ENCODE measurements at places on chromosomes 5 and 9. TPM values are rescaled to one million over a fixed set of nuclear protein-coding genes. Genes with fewer than 3 reads are reported as not detected.

- DNase-seq = no peak
Observed at GRCh38 chr9:105118636-105119035, 125.8 kb upstream of the SLC44A1 start.

- DNase-seq = no peak
Observed at GRCh38 chr5:56817263-56818014, 2.1 kb downstream of the MAP3K1 start.

DNA sequence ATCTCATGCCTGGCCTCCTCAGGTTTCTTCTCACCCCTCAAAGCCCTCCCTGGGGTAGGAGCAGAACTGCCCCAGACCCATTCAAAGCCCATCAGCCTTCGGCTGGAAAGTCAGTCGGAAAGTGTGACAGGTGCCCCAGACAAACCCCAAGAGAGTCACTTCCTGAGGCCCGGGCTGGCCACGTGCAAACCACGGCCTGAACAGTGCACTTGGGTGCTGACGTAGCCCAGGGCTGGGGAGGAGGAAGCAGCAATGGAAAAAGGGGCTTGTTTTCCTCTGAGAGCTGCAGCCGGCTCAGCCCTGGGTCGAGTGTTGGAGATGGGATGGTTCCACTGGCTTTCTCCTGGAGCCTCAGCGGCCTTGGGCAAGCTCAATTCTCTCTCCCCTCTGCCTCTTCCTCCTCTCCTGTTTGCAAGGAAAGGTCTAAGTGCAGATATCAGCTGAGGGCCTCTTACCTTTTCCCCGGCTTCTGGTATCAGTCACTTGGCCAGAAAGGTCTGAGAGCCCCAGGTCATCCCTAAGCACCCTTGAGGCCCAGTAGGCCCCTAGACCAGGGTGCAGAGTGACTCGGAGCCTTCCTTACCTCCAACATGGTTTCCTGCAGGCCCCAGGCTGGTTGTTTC, 5.9 kb upstream of the EGR1 start:
- DNase-seq = no peak

DNA sequence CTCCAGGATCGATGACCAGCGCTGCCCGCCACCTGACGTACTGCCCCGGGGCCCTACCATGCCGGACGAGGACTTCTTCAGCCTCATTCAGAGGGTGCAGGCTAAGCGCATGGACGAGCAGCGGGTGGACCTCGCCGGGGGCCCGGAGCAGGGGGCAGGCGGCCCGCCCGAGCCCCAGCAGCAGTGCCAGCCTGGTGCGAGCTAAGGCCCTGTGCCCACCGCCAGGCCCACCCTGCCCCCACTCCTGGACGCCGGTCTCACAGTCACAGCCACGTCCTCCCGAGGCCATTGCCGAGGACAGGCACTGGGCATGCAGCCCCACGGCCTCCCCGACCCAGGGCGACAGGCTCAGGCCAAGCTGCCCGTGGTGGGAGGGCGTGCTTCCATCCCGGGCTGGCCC, 5.5 kb downstream of the DNLZ start:
- no peak for DNase-seq

DNA sequence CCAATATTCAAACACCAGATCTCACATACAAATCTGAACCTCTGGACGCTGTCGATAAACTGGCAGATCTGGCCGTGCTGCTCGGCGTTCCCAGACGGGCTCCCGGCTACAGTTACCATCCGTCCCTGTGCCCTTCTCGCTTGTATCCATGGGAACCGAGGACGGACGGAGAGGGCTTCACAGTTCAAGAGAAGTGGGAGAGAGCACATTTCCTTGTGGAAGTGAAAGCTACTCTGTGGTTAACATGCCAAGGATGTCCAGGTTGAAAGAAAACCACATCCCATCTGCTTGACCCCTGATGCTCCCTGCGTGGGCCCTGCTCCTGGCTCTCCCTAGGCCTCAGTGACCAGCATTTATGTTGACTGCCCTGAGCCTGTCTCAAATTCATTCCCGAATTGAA, 6.3 kb upstream of the DBN1 start:
- DNase-seq = no peak

- DNase-seq = peak; percentile 76
Observed at GRCh38 chr5:95822542-95823181, at the start of gene GLRX. GLRX (minus strand) TSS chr5:95822726; CDS start chr5:95822662, 64 bp downstream.

DNA sequence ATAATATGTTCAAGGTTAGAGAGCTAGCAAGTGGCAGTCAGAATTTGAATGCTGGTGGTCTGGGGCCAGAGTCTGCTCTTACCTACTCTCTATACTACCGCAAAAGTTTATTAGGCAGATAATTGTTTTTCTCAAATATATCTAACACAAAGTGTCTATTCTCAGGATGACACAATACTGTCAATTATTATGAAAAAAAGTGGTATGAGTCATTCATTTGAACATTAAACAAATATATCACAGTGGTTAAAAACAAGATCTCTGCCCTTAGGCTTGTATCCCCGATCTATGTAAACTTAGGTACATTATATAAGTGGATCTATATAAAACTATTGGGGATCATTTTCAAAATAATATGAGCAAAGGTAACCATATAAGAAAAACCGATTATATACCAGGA, 354.9 kb downstream of the CETN3 start:
- no peak for DNase-seq

- no peak for DNase-seq
Observed at GRCh38 chr9:110900456-110900855, 137.8 kb downstream of the LPAR1 start.

- DNase-seq = no peak
Observed at GRCh38 chr5:4011943-4012342, 416.3 kb downstream of the IRX1 start.

GRCh38 chr9:123867034-123867433, 62.9 kb downstream of the DENND1A start:
- DNase-seq = no peak

DNA sequence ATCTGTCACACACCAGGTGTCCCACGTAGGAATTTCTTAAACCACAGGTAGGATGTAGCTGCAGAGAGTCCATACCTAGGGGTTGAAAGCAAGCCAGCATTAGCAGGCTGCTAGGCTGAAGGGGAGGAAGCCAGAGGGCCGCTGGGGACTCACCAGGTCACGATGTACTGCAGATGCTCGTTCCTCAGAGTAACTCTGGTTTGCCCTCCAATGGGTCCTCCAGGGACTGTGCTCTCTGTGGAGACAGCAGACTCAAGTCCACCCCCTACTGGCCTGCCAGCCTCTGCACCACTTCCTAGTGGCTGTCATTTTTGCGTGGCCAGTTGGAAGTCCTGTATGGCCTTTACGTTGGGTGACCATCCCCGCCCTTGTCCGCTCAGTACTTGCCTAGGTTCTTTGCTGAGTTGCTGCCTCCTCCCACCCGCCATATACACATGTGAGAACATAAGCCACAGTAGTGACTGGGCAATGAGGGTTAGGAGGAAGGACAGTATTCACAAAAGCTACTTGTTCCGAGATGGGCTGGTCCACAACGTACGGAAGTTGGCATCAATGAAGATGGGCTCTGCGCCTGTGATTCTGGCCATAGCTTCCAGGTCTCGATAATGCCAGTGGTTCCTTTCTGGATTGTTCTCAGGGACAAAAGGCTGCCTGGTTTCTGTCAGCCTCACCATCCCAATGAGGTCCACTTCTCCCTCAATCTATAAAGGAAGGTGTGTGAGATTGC, 4.1 kb downstream of the RPL7A start:
- DNase-seq = no peak

GRCh38 chr9:98057138-98057799, 737 bp downstream of the NANS start:
- peak; percentile 27 for DNase-seq

- no peak for DNase-seq
Observed at GRCh38 chr5:119158144-119158543, 87.3 kb downstream of the DMXL1 start.

GRCh38 chr9:131743501-131743900, 3.6 kb upstream of the RAPGEF1 start:
- DNase-seq = no peak

- DNase-seq = no peak
Observed at GRCh38 chr5:95241-95980, 3.4 kb downstream of the PLEKHG4B start.

DNA sequence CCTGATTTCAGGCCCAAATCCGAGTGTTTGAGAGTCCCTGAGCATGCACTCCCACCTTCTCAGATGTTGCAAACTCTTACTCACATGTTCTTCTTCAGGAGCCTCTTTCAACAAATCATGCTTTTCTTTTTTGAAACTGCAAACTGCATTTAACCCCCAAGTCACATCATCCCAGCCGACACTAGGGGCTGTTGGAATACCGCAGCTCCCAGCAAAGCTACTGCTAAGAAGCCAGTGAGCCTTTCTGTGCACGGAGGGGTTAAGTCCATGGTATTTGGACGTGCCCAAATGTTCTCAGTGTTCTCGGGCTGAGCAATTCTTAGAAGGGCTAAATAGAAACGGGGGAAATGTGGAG, 282.9 kb downstream of the NFIB start:
- DNase-seq = no peak

DNA sequence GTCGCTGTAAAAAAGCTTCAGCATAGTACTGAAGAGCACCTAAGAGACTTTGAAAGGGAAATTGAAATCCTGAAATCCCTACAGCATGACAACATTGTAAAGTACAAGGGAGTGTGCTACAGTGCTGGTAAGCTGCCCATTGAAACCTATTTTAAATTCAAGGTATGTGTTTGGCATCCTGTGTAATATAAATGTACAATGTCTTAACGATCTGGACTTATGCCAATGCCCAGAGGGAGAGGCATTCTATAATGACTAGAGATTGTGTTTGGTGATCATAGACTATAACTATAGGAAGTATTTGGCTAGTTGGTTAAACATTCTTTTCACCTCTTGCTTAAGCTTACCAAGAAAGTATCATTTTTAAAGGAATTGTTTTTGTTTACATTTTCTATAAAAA, 95.7 kb downstream of the INSL6 start:
- DNase-seq = no peak

DNA sequence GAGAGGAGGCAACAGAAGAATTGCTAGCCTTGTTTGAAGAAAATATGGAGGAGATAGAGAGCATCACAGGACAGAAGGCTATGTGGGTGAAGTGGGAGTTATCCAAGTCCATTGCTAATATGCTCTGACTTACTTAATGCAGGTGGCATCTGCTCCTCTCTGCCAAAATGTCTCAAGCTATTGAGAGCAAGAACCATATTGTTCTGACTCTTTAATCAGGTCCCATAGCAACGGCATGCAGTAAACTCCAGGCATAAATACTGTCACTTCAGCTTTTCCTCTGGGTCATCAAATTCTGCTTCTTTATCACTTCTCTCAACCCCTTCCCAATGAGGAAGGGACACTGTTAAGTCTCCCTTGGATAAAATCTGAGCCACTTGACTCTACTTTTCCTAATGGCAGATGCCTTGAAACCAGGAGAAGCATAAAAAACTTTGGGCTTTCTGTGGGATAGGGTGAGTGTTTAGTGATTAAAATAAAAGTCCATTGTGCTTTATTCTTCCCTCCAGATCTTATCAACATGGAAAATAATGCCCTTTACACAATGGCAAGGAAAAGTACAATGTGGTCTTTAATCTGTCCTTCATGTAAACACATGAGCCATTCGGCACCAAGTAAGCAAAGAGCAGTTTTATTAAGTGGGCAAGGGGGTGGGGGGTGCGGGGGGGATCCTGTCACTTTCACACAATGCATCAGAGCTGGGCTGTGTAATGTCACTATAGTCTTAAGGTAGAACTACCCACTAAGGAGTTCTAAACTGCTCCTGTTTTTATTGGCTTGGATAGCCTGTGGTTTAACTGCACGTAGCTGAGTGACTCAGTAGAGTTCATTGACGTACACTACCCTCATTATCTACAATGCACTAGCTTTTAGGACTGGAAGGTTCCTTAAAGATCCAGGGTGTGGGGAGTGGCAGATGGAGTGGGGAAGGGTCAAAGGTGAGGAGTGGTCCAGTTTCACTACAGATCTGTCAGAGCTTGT, 71.0 kb upstream of the TARS1 start:
- peak; percentile 67 for DNase-seq

- DNase-seq = no peak
Observed at GRCh38 chr5:124104344-124104743, 592.4 kb downstream of the CSNK1G3 start.

- peak; percentile 8 for DNase-seq
Observed at GRCh38 chr5:115414406-115415142, 118.1 kb upstream of the CCDC112 start.

GRCh38 chr9:26955222-26955903, 849 bp upstream of the IFT74 start:
- peak; percentile 37 for DNase-seq

GRCh38 chr9:120757026-120757913, 35.9 kb downstream of the FBXW2 start:
- no peak for DNase-seq

DNA sequence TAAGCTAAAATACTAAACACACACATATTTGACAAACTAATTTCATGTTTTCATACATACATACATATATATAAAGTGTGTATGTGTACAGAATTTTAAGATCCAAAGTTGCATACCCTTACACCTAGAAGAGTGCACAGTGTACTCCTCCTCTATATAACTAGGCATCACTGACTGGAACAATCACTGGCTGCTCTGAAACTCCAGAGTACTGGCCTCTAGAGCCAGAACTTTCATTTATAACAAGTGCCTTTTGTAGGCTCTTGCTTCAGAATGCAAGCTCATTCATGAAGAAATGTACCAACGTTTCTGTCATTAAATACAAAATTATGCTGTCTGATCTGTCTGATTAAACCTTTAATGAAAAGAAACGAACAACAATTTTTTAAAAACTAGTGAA, 4.0 kb downstream of the LEAP2 start:
- no peak for DNase-seq

GGTA1 gene
- total RNA-seq = not detected

LRRC19 gene
- total RNA-seq = not detected

AQP3 gene
- not detected for total RNA-seq

FAM151B gene
- 0.32 TPM for total RNA-seq

IRF1 gene
- 19.7 TPM for total RNA-seq

ANKRD20A1 gene
- not detected for total RNA-seq

SPINK6 gene
- not detected for total RNA-seq

ZNF300 gene
- total RNA-seq = 2.4 TPM

All from Caki2 (cell line).